Large intestine (tissue), 12 donors: ENCODE measurements at places on chromosomes 7 and 10. TPM values are rescaled to one million over a fixed set of nuclear protein-coding genes. Genes with fewer than 3 reads are reported as not detected.

- no peak overlapping the region for H3K4me3 ChIP-seq
- no peak overlapping the region for H3K27ac ChIP-seq
- H3K27me3 ChIP-seq = no peaks in the 10 kb centered on the region
These were observed 82.4 kb downstream of the PHYHIPL start for GRCh38 chr10:59258890-59259289.

- no peaks in the 10 kb centered on the region for H3K27me3 ChIP-seq
- DNase-seq = no peak
- H3K4me3 ChIP-seq = no peak overlapping the region
- H3K4me1 ChIP-seq = peaks cover 37% of the 10 kb centered on the region
These were observed 22.4 kb upstream of the ZMIZ1 start for GRCh38 chr10:79046326-79046725.

- no peak overlapping the region for H3K4me3 ChIP-seq
- H3K4me1 ChIP-seq = no peaks in the 10 kb centered on the region
- H3K27me3 ChIP-seq = no peaks in the 10 kb centered on the region
- no peak for DNase-seq
- no peak overlapping the region for H3K27ac ChIP-seq
These were observed 93.5 kb upstream of the NEBL start for GRCh38 chr10:20990604-20991003.

- DNase-seq = no peak
- H3K4me3 ChIP-seq = no peak overlapping the region
- no peaks in the 10 kb centered on the region for H3K4me1 ChIP-seq
- H3K27me3 ChIP-seq = no peaks in the 10 kb centered on the region
- H3K27ac ChIP-seq = no peak overlapping the region
These were observed 146.6 kb downstream of the REEP3 start for GRCh38 chr10:63667596-63668480.

- no peak overlapping the region for H3K4me3 ChIP-seq
- no peaks in the 10 kb centered on the region for H3K4me1 ChIP-seq
- no peaks in the 10 kb centered on the region for H3K27me3 ChIP-seq
- no peaks in the 10 kb centered on the region for H3K36me3 ChIP-seq
These were observed 53.2 kb upstream of the TMEM254 start for GRCh38 chr10:80025281-80025680.

DNA sequence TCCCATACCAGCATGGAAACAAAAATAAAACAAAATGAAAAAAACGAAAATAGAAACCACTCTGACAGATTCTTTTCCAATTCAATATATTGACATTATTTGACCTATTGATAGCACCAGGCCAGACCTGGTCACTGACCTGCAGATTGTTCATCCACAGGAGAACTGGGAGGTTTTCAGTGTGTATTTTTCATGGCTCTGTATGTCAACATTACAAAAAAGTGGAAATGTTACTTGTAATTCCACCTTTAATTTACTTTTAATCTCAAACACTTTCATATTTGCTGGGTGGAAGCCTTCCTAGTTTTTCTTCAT lies 2.9 kb downstream of the HKDC1 start:
- no peaks in the 10 kb centered on the region for H3K27me3 ChIP-seq
- peak overlapping the region; percentile 99 for H3K27ac ChIP-seq
- DNase-seq = no peak
- H3K36me3 ChIP-seq = peaks cover 14% of the 10 kb centered on the region
- peak overlapping the region; percentile 88 for H3K4me3 ChIP-seq

GRCh38 chr7:43569424-43569823 lies 13.5 kb upstream of the STK17A start:
- no peaks in the 10 kb centered on the region for H3K36me3 ChIP-seq
- H3K4me1 ChIP-seq = no peaks in the 10 kb centered on the region
- H3K27me3 ChIP-seq = no peaks in the 10 kb centered on the region
- H3K4me3 ChIP-seq = no peak overlapping the region
- H3K27ac ChIP-seq = no peak overlapping the region

DNA sequence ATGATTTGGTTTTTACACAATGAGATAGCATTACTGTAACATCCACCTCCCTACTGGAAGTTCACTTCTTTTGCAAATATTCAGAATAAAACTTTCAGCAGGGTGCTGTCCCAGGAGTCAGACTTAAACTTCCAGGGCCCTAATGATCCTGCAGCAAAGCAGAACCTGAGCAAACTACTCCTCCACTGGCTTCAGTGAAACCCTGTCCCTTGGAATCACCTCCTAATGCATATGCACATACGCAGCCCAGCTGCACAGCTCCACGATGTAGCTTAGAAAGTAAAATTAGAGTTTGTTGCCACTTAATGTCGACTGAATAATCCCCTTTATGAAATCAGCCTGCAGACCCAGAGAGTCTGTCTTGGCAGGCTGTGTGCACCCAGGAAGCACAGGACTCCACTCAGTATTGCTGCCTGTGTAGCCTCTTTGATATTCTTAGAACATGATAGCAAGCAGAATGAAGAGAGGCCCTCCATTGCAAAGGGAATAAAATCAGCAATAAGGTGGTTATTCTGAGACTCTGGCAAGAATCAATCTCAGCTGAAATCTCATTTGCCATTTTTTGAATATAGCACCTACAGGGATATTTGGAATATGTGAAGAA lies 1.6 kb downstream of the NPSR1 start:
- no peaks in the 10 kb centered on the region for H3K36me3 ChIP-seq
- H3K27ac ChIP-seq = no peak overlapping the region
- no peak overlapping the region for H3K4me3 ChIP-seq
- no peaks in the 10 kb centered on the region for H3K4me1 ChIP-seq

DNA sequence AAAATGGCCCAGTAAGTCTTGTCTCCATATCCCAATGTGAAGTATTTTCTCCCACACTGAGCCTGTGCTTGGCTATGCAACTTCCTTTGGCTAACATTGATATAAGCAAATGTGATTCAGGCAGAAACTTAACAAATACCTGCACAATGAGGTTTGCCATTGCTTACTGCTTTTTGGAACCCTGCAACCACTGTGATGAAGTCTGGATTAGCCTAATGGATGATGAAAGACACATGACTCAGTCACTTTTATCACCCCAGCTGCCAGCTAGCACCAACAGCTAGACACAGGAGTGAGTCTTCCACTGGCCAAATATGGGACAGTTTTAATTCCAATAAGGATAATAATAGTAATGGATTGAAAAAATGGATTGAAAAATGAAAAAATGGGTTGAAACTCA lies 854.5 kb downstream of the GRM8 start:
- no peaks in the 10 kb centered on the region for H3K36me3 ChIP-seq
- H3K27ac ChIP-seq = no peak overlapping the region
- H3K27me3 ChIP-seq = no peaks in the 10 kb centered on the region
- no peaks in the 10 kb centered on the region for H3K4me1 ChIP-seq

DNA sequence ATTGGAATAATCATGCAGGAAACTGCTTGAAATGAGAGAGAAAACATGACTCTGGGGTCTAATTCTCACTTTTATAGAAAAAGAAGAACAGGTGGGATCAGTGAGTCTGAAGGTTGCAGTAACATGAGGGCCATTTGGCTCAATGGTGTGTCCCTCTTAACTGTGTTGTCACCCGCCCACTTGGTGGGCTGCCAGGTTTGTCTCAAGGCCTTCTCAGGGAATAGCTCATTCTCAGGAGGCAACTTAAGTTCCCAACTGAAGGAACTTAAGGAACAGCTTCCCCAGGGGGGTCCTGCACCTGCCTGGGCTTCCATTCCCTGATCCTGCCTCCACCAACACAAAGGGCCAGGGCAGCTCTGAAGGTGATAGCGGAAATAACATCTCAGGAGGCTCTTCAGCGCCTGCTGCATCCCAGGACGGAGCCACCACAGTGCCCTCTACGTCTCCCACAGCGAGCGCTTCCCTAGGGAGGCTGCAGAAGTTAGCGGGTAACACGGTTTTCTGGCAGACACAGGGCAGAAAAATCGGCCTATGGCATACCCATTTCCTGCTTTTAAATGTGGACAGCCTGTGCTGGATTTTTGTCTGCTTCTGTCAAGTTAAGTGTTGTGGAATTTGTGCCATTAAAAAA lies 88.8 kb downstream of the ZRANB1 start:
- DNase-seq = no peak
- H3K4me1 ChIP-seq = no peaks in the 10 kb centered on the region
- H3K27ac ChIP-seq = no peak overlapping the region
- H3K36me3 ChIP-seq = peaks cover 64% of the 10 kb centered on the region
- H3K27me3 ChIP-seq = no peaks in the 10 kb centered on the region

DNA sequence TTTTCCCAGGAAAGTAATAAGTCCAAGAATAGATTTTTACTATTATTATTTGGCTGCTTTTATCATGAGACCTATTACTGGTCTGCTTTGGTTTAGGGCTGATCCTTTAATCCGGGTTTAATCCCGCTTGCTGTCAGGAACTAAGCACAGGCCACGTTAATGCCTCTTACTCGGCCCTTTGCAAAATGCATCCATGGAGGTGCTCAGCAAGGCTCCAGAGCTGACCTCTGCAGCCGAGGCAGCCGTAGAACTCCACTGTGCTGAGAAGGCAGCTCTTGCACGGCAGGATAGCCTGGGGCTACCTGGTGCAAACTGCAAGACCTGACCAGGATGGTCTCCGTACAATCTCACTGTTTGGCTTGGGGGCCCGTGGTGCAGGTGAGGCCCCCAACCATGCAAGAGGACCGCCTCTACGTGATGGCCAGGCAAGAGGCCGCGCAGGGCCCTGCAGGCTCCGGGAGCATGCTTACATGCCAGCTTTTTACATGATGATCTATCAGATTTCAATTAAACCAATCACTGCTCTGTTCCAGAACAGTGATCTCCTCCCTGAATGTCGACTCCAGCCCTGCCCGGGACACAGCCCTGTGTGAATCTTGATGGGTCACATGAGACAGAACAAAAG lies 10.4 kb upstream of the CALML3 start:
- H3K4me1 ChIP-seq = peaks cover 33% of the 10 kb centered on the region
- no peak overlapping the region for H3K4me3 ChIP-seq
- H3K36me3 ChIP-seq = no peaks in the 10 kb centered on the region
- no peak for DNase-seq

DNA sequence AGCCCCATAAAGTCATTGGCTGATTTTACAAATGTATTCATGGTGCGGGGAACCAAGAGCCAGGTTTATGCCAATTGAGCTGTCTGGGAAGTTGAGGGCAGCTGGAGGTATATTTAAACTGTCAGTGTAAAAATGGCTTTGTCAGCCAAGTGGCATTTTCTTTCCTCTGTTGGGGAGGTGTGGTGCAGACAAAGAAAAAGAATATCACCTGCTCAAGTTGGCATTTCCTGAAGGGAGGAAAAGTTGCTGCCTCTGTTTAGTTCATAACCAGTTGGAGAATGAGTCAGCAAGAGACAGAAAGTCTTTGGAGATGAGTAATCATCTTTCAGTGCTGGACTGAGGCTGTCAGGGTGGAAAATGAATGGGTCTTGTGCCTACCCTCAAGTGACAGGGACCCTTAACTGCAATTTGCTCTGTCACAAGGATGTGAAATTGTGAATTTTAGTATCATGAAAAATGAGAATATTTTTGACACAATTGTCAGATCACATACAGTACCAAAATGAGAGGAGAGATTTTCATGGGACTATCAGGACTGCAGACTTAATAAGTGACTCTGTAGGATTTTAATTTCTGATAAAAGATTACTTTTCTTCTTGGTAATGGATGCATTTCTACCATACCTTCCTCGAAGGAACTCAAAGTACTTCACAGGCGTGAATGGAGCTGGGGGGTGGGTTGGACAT lies 137.3 kb downstream of the ANLN start:
- H3K36me3 ChIP-seq = no peaks in the 10 kb centered on the region
- no peak overlapping the region for H3K4me3 ChIP-seq
- H3K27me3 ChIP-seq = no peaks in the 10 kb centered on the region
- no peak for DNase-seq
- H3K27ac ChIP-seq = no peak overlapping the region
- H3K4me1 ChIP-seq = no peaks in the 10 kb centered on the region

DNA sequence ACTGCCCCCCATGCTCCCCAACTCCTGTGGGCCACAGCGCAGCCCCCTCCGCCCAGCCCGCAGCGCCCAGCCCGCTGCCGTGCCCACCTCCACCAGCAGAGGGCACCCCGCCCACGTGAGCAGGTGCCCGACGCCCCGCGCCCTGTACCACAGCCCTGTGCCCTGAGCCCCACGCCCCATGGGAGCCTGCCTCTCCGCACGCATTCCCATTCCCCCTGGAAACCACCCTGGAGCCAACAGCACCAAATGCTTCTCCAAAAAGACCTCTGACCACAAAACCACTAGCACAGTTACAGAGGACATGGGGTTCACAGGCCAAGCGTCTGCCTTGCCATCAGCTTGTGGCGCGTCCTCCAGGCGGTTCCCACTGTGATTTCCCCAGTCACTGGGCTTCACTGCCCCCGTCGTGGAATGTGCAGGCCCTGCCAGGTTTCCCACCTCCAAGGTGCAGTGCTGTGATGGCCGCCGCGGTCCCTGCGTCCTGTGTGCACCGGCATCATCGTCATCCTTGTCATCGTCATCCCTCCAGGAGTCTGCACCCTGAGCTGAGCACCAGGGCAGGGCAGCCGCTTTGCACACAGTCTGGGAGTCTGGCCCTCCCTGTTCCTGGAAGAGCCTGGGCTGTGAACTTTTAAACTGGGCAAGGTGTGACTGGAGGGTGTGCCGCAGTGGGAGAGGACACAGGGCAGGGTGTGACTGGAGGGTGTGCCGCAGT lies 61.7 kb downstream of the PWWP2B start:
- H3K27ac ChIP-seq = peak overlapping the region; percentile 68
- no peaks in the 10 kb centered on the region for H3K36me3 ChIP-seq
- peak; percentile 59 for DNase-seq
- no peak overlapping the region for H3K4me3 ChIP-seq

GRCh38 chr7:101563943-101564777 lies 64.9 kb downstream of the MYL10 start:
- H3K36me3 ChIP-seq = no peaks in the 10 kb centered on the region
- H3K4me3 ChIP-seq = no peak overlapping the region
- no peaks in the 10 kb centered on the region for H3K4me1 ChIP-seq
- H3K27ac ChIP-seq = no peak overlapping the region

GRCh38 chr7:30285536-30286284 lies 1.3 kb downstream of the ZNRF2 start:
- no peaks in the 10 kb centered on the region for H3K27me3 ChIP-seq
- peak overlapping the region; percentile 92 for H3K4me3 ChIP-seq
- H3K36me3 ChIP-seq = no peaks in the 10 kb centered on the region
- H3K4me1 ChIP-seq = peaks cover 22% of the 10 kb centered on the region
- H3K27ac ChIP-seq = peak overlapping the region; percentile 93
- DNase-seq = peak; percentile 71

Gene SPDYE1
- 0.72 TPM for polyA plus RNA-seq

Gene VPS37D
- 4.5 TPM for polyA plus RNA-seq

Gene PLEKHS1
- polyA plus RNA-seq = 62.4 TPM

Gene SLC16A12
- 1.1 TPM for polyA plus RNA-seq

Gene NCF1
- 3.1 TPM for polyA plus RNA-seq

Gene TSPAN15
- polyA plus RNA-seq = 37.9 TPM

Gene CALML5
- not detected for polyA plus RNA-seq

Gene OR2A1
- 0.94 TPM for polyA plus RNA-seq

Gene SPDYE2B
- 1.0 TPM for polyA plus RNA-seq

Gene PKD2L1
- polyA plus RNA-seq = 0.48 TPM
